ENCODE measurements at places on chromosomes 2 and 18. TPM values are rescaled to one million over a fixed set of nuclear protein-coding genes. Genes with fewer than 3 reads are reported as not detected.
A peak's percentile ranks its signal among the peaks of the same experiment; 100 is the strongest.

DNA sequence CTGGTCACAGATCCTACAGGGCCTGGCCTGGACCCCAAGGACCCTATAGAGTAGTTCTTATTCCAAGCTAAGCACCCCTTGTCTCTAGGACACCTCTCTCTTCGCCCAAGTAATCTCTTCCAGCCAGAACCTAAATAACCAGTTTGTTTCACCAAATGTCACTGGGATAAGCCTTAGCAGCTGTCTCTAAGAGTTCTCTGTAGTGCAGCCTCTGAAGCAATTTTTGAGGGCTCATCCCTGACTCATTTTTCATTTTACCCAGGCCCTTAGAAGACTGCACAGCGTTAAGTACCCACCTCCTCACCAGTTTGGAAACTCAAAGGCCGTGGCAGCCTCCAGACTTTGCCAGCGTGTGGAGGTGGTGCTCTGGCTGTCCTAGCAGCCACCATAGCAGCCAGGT lies 290.1 kb upstream of the SIX2 start:
- DNase-seq, result no peak

DNA sequence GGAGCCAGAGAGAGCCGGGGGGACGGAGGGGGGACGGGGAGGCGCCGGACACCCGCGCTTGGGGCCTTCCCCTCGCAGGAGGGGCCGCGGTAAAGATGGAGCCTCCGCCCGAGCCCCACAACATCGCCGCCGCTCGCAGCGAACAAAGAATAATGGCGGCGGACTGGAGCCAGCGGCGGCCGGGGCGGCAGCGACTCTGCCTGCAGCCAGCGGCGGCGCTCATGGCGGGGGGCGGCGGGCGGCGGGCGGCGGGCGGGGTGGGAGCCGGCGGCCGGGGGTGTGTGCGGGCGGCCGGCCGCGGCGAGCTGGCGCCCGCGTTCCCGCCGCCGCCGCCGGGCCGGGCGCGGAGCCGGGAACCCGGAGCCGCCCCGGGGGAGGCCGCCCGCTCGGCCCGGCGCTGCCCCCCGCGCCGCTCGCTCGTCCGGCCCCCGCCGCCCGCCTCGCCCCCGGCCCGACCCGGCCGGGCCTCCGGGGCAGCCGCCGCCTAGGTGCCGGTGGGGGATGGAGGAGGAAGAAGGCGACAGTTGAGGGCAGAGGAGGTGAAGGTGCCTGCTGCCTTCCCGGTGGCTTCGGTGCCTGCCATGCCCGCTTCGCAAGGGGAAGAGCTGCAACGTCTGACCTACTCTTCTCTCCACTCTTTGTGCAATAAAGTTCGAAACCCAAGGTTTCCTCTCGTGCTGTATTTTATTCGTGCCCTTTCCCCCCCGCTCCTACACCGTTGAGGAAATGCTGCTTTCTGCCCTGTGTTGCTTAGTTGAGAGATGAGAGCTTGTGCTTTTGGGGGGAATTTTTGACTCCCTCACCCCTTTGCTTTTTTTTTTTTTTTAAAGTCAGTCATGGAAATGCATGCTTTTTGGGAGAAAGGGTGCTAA lies 634 bp downstream of the CREB1 start:
- peak; percentile 31 for DNase-seq

DNA sequence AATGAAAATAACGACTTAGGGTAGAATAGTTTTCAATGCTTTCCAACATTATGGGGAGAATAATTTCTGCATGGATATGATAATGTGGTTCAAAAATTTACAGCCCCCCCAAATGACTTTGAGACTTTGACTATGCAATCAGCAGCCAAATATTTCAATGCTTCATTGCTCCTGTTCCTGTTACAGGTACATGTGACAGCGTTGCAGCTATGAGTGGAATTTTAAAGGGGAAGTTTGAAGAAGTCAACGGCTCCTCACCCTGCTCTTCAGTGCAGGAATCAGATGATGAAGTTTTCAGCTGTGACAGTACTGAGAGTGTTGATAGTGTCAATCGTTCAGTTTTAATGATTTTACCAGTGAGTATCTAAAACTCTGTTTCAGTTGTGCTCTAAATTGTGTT lies 25.1 kb downstream of the CSRNP3 start:
- DNase-seq, result no peak

DNA sequence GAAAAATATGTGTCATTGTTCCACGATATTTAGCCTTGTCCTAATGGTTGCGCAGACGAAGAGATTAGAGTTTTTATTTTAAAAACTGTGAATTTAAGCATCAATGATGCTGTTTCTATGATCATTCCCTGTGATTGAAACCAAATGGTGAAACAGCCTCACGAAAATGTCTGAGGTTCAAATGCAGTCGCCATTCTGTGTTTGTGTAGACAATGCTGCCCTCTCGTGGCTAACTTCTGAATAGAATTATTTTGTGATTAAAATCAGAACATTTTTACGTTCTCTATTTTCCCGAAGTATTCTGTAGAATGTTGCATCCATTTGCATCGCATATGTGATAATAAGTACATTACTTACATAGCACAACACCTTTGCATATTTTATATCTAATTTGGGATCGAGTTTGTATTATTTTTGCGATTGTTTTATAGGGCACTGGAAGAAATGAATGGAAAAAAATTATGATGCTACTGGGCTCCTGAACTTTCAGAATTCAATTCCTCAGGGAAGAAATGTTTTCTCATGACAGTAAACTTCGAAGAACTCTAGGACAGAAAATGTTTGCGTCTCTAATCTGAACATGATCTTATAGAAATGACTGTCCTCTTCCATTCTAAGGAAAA lies 54.8 kb upstream of the CREB1 start:
- DNase-seq, result no peak

The LRP2 gene
- polyA plus RNA-seq, result not detected
